GDM1 (cell line): ENCODE measurements at places on chromosomes 5 and 9.

- DNase-seq: no peak
These were observed 19.0 kb downstream of the DYNC2I2 start for GRCh38 chr9:128637656-128638055.

GRCh38 chr9:115034801-115035200 lies 83.2 kb downstream of the TNC start:
- no peak for DNase-seq

- no peak for DNase-seq
These were observed 254.2 kb downstream of the ARHGAP26 start for GRCh38 chr5:143024228-143024920.

GRCh38 chr5:75051217-75051751 lies 1.1 kb downstream of the GCNT4 start:
- no peak for DNase-seq

GRCh38 chr9:136088481-136088938 lies 6.6 kb downstream of the NACC2 start:
- no peak for DNase-seq

- DNase-seq: no peak
These were observed 118.8 kb downstream of the PRDM6 start for GRCh38 chr5:123207852-123208251.

- DNase-seq: no peak
These were observed 51.9 kb upstream of the SPDL1 start for GRCh38 chr5:169531631-169532030.

GRCh38 chr5:179759581-179760551 lies 27.2 kb downstream of the MAML1 start:
- no peak for DNase-seq

- DNase-seq: no peak
These were observed 104.1 kb downstream of the TTLL11 start for GRCh38 chr9:121989010-121989409.

DNA sequence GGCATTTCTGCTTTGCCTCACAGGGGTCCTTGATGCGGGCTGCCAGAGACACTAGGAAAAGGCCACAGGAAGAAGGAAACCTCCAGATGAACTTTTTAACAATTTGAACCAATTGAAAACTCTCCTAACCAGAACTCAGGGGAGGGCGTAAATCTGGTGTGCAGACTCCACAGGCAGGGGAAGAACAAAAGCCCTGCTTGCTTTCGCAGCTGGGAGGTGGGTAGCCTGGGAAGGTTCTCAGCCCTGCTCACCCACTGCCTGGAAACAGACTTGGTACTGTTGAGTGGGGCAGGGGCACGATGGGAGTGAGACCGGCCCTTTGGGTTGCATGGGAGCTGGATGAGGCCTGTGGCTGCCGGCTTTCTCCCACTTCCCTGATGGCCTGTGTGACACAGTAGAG lies 237.8 kb upstream of the TLE4 start:
- no peak for DNase-seq

- no peak for DNase-seq
These were observed 191.1 kb downstream of the BNC2 start for GRCh38 chr9:16679327-16679821.

DNA sequence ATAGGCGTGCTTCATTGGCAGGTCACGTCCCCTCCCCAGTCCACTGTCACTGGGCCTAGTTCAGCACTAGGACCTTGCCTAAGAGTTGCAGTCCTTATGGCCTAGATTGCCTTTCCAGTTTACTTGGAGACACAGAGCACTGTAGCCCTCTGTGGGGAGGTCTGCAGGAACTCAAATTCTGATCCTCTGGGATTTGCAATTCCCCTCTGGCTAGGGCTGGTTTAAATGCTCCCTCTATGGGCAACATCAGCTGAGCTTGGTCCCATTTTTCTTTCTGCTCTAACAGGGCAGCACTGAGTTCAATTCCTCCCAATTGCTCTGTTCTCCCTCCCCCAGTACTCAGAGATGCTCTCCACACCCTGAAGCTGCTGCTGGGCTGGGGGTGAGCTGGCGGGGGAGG lies 358.2 kb downstream of the HTR1A start:
- no peak for DNase-seq

GRCh38 chr5:27144456-27144855 lies 106.1 kb upstream of the CDH9 start:
- no peak for DNase-seq

- no peak for DNase-seq
These were observed 416.8 kb downstream of the IRX2 start for GRCh38 chr5:2334719-2335118.

DNA sequence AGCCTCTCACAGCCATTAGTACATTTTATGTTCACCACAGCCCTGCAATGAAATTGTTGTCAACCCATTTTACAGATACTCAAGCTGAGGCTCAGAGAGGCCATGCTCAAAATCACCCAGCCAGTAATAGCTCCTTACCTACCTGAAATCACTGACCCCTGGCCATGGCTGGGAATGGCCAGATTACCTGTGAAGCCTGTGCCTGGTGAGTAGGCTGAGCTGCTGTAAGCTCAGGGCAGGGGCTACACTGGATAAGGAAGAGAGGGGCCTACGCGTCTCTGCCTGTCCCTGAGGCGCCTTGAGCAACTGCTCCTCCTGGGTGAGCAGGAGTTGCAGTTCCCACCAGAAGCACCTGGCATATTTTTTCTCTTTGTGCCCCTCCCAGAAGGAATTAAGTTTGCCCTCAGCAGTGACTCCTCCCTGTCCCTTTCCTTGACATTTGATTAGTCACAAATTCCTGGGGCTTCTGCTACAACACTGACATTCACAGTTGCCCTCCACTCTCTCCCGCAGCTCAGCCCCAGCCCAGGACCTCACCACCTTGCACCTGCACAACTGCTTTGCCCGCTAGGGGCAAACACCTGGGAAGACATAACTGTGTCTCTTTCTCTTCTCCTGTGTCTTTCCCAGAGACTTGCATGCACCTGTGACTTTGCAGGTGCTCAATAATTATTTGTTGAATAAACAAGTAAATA lies 5.7 kb downstream of the CLTB start:
- no peak for DNase-seq

DNA sequence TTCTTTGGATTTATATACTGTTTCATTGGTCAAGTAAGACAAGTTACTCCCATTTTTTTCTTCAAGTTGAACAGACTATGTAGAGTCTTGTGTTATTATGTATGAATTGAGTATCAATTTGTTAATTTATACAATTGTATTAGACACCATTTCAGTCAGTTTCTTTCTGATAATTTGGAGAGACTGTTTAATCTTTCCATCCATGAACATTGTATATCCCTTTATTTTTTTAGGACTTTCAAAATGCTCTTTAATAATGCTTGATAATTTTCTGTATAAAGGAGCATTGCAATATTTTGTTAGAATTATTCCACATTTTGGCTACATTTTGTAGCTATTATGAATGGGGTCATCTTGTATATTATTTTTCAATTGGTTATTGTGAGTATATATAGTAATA lies 69.1 kb upstream of the PJA2 start:
- DNase-seq: no peak

DNA sequence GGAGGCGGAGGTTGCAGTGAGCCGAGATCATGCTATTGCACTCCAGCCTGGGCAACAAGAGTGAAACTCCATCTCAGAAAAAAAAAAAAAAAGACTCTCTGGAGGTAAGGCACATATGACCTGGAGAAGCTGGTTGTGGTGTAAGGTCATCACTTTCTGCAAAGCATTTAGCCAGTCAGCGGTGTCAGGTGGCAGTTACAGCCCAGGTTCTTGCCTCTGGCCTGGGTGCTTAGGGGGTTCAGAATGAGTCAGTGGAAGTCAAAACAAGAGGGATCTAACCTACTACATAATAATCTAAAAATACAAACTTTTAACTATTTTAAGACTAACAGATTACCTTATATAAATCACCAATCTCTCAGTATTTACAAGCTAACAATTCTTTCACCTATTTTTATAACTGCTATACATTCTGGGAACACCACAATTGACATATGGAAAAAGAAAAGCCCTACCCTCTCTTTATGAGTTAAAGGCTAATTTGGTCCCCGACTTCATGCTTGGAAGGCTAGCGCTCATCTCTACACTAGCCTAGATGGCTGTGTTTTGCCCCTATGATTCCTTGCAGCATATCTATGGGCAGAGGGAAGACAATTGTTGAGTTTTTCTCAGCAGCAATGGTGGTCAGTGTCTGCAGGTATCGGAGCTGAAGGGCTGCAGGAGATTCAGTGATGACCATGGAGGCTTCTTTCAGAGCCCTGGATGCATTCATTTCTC lies 29.2 kb downstream of the STOM start:
- DNase-seq: no peak

DNA sequence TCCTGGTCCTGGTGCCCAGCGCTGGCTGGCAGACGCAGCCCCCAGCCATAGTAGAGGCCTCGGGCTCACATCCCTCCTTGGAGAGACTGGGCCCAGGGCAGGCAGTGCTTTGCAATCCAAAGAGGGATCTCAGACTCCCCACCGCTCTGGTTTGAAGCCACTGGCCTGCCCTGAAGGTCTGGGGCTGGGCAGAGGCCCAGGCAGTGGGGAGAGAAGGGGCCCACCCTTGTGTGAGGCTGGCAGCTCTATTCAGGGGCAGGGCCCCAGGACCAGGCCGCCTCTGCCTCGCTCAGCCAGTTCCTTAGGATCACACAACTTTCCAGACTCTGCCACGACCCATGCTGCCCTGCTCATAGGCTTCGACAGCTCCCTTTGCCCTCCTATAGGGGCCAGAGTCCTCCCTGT lies 10.7 kb upstream of the SEC16A start:
- DNase-seq: no peak

DNA sequence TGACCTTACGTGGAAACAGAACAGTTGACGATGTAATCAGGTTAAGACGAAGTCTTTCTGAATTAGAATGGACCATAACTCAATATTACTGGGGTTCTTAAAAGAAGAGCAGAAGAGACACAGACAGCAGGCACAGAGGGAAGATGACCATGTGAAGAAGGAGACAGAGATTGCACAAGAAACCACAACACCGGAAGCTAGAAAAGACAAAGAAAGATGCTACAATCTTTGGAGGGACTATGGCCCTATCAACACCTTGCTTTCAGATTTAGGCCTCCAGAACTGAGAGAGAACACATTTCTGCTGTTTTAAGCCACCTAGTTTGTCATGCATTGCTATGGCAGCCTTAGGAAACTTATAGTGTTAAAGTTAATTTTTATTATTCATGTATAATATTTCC lies 27.1 kb downstream of the CDH9 start:
- no peak for DNase-seq

GRCh38 chr5:151469386-151469785 lies 22.0 kb downstream of the SLC36A1 start:
- DNase-seq: no peak

GRCh38 chr5:147464211-147464610 lies 45.7 kb downstream of the DPYSL3 start:
- DNase-seq: no peak

DNA sequence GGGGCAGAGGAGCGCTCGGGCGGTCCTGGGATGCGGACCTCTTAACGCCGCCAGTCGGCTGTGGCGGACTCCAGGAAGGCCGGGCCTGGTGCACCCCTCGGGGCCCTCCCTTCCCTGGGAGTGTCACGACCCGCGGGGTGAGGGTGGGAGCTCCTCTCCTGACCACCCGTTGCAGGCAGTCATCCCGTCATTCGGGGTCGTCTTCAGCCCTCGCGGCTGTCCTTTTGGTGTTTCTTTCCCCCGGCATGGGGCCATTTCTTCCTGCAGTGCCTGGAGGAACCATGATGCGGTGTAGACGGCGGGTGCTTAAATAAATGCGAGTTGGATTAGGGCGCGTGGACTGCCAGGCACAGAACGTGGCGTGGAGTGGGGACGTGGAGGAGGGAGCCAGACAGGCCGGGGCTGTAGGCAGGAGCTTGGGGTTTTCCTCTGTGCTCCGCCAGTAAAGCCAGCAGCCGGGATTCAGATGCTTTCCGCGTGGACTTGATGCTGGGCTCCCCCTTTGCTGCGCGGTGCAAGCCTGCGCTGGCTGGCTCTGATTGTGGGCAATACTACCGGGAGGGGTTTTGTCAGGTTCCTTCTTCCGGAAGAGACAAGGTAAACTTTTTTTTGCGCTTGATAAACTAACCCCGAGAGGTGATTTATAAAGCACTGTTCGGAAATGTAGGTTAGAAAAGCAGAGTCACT lies 868 bp downstream of the KDM4C start:
- peak; percentile 32 for DNase-seq

GRCh38 chr5:143172739-143173138 lies 230.7 kb downstream of the NR3C1 start:
- DNase-seq: no peak

- DNase-seq: no peak
These were observed 199.0 kb downstream of the CACNA1B start for GRCh38 chr9:138076650-138077009.

DNA sequence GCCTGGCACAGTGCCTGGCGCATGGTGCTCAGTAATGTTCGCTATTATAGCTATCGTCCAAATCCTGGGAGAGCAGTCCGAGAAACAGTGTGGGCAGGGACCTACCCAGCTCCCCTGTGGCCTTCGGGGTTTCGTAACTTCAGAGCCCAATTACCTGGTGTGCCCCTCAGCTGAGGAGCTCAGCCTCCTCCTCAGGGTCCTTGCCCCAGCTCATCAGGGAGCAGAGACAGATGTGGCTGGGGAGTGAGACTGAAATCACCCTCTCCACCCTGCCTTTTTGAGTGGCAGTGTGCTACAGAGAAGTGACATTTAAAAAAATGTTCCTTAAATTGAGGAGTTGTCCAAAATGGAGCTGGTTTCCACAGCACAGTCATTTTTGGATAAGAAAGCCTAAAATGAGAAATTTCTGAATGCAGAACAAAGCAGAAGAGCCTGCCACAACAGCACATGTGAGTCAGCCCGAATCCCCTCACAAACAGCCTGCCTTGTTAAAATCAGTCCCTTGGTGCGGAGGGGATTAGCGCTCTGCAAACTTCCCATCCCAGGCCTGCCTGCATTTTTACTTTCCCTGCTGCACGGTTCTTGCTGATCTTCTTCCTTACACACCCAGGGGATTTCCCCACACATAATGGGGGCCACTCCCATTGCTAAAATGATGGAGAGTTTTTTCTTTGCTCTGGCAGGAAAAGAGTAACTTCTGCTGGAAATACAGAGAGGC lies 78.1 kb upstream of the PITX1 start:
- no peak for DNase-seq

DNA sequence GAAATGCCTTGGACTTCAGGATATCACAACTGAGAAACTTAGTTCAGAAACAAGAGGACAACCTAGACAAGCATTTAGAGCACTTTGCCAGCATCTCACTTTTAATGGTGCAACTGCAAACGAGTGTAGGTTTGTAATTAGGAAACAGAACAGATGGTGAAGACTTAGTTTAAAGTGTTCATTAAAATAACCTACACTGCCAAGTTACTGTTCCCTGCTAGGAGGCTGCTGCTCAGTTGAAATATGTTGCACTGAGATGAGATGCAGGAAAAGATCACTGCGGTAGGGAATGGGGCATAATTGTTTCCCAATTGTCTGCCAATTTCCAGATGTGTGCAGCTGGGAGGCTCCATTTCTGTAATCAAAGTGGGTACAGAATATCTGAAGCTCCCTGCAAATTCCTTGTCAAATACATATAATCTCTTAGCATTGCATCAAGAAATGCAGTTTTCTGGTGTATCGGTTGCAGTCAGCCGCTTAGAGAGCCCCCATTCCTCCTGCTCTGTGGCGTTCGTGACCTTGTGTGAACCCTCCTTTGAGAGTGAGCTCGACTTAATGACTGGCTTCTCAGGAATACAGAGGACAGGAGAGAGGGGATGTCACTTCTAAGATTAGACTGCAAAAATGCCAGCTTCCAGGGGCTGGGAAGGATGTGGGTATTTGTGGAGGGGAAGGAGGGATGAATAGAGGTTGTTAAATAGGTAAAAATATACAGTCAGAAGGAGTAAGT lies 448.9 kb downstream of the MED10 start:
- no peak for DNase-seq
